Stimulated activated naive CD4-positive, alpha-beta T cell (primary cell): ENCODE measurements at places on chromosomes 13 and 19.

- DNase-seq: no peak
Observed at GRCh38 chr19:55112246-55112776, 5.1 kb downstream of the PPP1R12C start.

DNA sequence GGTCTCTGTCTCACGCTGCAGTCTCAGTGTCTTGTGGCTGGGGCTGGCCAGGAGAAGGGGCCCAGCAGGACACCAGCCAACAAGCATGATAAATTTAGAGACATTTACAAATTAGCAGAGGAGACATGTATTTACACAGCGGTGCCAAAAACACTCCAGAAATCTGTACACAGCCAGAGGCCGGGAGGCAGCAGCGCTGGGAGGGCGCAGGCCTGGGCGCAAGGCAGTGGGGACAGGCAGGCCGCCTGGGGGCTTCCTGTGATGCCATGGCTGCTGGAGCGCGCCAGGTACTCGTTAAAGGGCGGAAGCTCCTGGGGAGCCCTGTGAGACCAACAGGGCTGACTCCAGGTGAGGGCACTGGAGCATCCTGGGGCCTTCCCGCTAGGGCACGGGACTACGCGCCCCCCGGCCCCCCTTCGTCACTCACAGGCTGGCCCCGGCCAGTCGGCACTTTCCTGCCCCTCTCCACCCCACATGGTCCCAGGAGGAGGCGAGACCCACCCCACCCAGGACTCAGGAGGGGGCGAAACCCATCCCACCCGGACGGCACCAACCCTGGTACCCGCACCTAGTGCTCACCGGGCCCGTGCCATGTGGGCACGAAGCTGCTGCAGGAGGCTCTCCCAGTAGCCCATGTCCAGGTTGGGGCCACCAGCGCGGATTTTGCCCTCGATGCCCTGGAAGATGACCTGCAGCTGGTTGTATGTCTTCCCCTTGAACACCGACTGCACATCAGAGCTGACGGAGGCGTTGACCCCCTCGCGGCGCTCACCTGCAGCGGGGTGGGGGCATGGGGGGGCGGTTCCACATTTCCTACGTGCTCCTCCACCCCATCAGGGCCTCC lies 7.4 kb upstream of the TBXA2R start:
- no peak for DNase-seq

- DNase-seq: no peak
Observed at GRCh38 chr13:84077271-84077670, 195.0 kb upstream of the SLITRK1 start.

- no peak for DNase-seq
Observed at GRCh38 chr13:93345770-93346169, 119.2 kb downstream of the GPC6 start.

GRCh38 chr19:3710265-3710812 lies 2.2 kb downstream of the TJP3 start:
- DNase-seq: no peak

GRCh38 chr19:55258828-55259539 lies at the start of gene PPP6R1:
Gene PPP6R1, minus strand, starts transcription at chr19:55259017. Its CDS starts 11,914 bp downstream, at chr19:55247103.
- peak; percentile 96 for DNase-seq

GRCh38 chr19:11288349-11288748 lies 7.6 kb upstream of the TSPAN16 start:
- no peak for DNase-seq

GRCh38 chr13:31896427-31896826 lies 135.1 kb upstream of the FRY start:
- no peak for DNase-seq

- no peak for DNase-seq
Observed at GRCh38 chr19:34974646-34975045, 10.6 kb upstream of the ZNF792 start.

DNA sequence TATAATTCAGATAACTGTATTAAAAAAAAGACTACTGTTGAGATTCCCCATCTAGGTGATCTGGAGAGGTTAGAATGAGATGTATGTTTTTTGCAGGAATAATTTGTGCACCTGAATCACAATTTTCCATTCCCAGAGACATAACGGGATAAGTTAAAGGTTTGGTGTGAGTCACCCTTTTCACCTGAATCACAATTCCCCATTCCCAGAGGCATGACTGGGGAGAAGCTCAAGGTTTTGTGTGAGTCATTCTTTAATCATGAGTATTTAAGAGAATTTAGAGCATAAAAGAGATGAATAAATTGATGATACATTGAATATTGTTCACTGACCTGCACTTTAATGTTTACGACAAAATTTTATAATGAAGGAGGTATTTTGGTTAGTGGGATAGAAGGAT lies 9.0 kb downstream of the OR7A5 start:
- no peak for DNase-seq

DNA sequence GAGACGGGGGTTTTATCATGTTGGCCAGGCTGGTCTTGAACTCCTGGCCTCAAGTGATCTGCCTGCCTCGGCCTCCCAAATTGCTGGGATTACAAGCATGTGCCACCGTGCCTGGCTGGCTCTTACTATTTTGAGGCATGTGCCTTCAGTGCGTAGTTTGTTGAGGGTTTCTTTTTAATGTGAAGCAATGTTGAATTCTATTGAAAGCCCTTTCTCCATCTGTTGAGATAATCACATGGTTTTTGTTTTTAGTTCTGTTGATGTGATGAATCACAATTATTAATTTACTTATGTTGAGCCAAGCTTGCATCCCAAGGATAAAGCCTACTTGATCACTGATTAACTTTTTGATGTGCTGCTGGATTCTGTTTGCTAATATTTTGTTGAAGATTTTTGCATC lies 290.9 kb downstream of the KCNRG start:
- DNase-seq: no peak

DNA sequence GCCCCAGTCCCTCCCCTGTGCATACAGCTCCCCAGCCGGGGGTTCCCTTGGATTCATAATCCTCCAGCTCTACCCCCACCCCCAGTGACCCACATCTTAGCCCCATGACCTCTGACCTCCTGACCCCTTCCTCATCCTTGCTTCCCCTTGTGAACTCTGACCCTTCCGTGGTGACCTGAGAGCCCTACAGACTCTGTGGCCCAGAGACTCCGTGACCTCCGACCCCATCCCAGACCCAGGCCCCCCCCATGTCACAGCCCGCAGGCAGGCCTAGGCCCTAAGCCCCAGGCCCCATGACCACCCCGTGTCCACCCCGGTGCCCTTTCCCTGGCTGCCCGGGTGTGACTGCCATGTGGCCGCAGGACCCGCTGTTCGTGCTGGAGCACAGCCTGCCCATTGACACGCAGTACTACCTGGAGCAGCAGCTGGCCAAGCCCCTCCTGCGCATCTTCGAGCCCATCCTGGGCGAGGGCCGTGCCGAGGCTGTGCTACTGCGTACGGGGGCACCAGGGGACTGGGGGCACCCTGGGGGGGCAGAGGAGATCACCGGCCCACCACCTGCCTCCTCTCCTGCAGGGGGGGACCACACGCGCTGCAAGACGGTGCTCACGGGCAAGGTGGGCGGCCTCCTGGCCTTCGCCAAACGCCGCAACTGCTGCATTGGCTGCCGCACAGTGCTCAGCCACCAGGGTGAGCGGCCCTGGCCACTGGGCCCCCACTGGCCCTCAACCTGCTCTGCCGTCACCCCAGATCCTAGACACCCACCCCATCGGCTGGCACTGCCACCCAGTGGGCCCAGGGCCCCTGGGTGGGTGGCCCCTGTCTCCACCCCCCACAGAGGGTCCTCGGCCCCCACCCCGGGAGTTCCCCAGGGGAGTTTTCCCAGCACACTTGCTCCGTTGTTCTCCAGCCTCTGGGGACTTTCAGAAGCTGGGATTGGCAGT lies 2.4 kb upstream of the SPIB start:
- no peak for DNase-seq

DNA sequence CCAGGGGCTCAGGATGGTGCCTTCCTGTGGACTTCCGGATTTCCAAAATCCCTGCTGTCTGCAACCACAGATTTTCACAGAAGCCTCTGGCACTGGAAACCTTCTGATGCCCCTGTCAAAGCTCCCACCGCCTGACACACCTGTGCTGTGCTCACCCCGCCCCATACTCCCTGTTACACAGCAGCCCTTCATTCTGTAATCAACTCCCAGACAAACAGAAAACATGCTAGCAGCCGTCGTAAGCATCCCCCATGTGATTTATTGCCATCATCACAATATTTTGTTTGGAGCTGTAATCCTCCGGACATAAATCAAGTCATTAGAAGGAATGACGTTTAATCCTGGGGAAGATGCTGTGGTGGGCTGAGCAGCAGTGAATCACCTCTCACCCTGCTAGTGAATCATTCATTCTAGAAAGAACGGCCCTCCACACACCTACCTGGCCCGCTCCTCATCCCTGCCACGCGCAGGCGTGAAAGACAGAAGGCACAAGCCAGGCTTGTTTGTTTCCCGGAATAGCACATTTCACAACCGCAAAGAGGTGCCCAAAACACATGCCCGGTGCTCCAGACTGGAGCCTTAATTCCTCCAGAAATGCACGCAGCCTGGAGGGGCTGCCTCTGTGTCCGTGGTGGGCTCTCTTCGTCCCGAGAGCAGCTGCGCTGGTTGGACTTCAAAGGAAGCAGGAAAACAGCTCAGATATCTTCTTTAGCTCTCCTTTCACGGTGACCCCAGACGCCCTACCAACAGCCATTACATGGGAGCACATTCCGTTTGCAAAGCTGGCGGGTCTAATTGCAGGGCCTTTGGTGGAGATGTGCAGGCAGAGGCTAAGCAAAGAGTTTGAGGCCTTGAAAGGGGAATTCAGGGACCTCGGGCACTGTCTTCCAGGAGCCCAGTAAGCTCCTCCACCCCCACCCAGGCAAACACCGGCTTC lies 41.3 kb upstream of the KCTD15 start:
- DNase-seq: no peak

GRCh38 chr13:50664951-50665350 lies 178.5 kb downstream of the DLEU7 start:
- no peak for DNase-seq

DNA sequence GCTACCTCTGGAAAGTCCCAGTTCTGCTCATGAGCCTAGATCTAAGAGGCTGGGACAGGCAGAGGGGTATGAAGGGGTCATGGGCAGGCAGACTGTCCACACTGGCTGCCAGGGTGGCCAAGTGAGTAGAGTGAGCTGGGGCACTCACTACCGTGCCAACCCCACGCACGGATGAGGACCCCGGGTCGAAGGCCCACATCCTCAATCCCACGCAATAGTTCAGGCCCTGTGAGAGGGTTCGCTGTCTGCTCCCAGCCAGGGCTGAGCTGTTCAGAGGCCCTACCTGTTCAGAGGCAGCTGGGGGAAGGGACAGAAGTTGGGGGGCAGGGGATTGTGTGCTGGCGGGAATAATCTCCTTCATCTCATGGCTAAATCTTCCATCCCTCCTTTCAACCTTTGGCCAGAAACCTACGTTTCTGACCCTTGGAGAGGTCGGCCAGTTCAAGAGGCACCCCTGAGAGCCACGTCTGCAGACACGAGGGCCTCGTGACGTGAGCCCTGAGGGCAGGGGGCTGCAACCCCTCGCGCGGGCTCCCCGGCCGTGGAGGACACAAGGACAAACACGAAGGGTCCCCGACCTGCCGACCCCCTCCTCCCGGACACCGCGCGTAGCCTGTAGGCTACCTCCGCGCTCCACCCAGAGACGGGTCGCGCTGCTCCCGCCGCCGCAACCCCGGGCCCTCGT lies 1.0 kb upstream of the RPS5 start:
- no peak for DNase-seq

- DNase-seq: no peak
Observed at GRCh38 chr19:29505097-29505824, 20.5 kb upstream of the VSTM2B start.

DNA sequence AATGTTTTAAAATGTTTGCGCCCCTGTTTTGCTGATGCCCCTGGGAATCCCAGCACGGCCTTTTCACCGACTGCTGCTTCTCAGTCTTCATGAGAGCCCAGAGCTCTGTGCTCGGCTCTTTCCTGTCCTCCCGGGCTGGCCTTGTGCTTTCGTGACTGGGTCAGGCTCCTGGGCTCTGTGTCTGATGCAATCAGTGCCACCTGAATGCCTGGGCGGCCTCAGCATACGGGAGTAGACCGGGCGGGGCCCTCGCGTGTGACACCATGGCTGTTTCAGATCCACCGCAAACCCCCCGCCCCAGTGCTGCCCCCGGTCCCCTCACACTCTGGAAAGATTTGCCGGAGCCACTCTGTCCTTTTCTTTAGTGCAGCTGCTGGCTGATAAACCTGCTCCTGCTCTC lies 21.4 kb downstream of the PABPC3 start:
- no peak for DNase-seq

DNA sequence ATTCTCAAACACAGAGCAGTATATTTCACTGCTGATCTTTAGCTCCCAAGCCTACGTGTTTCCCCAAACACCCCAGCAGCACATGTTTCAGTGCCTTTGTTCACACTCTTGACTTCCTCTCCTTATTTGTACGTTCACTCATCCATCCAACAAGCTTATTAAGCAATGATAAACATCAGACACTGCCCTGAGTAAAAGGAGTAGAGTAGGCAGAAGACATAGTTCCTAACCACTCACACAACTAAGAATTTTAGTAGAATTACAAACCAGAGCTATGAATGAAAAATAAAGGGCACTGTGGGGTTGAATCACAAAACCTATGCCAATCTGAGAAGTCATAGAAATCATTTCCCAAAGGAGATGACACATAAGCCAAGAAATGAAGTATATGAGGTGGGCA lies 213.5 kb downstream of the DIAPH3 start:
- no peak for DNase-seq

- DNase-seq: no peak
Observed at GRCh38 chr13:64273780-64274179, 2858.1 kb upstream of the PCDH20 start.

- DNase-seq: no peak
Observed at GRCh38 chr19:41297628-41298347, 12.2 kb upstream of the CCDC97 start.

DNA sequence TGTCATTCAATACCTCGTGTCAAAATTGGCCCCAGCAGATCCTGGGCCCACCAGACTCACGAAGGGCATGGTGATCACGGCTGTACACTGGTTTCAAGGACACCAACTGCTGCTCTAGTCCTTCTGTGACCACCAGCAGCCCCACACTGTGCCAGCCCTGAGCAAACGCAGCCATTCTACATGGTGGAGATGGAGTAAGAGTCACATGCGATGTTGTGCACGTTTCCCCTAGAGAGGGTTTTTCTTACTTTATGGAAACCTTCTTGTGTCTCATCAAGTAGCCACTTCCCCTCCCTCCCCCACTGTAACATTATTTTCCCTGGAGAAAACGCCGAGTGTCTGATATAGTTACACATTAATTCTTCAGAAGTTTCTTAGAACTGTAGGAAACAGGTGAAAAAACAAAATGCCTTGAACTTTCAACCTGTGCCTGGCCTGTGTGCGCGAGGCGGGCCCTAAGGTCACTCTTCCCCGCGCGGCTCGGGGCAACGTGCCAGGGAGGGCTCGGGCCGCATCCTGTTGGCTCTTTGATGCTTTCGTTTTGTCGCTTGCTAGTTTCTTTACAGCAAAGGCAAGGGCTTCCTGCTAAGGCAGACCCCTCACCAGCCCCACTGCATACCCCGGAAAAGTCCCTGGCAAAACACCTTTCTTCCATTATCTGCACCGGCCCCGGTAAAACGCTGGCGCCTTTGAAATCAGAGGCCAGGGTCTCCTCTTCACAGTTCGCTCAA lies 44.6 kb downstream of the GGACT start:
- no peak for DNase-seq

- no peak for DNase-seq
Observed at GRCh38 chr19:33845498-33845897, 48.8 kb downstream of the KCTD15 start.

DNA sequence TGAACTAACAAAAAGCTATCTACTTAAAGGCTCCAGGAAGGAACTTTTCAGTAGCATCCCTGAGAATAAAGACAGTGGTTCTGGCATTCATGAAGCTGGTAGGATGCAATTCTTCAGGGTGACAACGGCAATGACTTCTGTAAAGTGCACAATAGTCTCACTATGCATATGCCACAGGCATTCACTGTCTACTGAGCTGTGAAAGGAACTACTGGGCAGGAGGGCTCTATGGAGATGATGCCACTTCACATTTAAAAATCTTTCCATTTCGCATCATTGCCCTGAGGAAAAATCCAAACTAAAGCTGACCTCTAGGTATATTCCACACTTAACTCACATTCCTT lies 2020.6 kb upstream of the PCDH20 start:
- DNase-seq: no peak
